Activated CD4-positive, CD25-positive, alpha-beta regulatory T cell treated with anti-CD3 and anti-CD28 coated beads, Interleukin-2, amount 50 U/mL, for 72 hours (primary cell): ENCODE measurements at places on chromosomes 7 and 10.

DNA sequence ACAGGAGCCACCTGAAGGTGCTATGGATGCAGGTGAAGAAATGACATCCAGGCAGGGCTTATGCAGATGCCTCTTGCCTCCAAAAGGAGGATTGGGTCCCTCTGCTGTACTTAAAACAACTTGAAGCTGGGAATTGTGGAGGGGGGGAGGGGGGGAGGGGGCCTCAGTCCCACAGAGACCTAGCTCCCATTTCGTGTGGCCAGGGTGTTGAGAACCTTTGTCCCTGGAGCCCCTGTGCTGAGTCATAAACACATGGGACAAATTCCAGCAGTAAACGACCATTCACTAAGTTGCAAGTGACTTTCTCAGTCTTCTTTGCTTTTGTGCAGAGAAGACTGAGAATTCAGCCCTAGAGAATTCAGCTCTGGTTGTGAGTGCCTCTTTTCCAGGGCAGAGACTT lies 96.5 kb upstream of the PODXL start:
- DNase-seq: no peak

DNA sequence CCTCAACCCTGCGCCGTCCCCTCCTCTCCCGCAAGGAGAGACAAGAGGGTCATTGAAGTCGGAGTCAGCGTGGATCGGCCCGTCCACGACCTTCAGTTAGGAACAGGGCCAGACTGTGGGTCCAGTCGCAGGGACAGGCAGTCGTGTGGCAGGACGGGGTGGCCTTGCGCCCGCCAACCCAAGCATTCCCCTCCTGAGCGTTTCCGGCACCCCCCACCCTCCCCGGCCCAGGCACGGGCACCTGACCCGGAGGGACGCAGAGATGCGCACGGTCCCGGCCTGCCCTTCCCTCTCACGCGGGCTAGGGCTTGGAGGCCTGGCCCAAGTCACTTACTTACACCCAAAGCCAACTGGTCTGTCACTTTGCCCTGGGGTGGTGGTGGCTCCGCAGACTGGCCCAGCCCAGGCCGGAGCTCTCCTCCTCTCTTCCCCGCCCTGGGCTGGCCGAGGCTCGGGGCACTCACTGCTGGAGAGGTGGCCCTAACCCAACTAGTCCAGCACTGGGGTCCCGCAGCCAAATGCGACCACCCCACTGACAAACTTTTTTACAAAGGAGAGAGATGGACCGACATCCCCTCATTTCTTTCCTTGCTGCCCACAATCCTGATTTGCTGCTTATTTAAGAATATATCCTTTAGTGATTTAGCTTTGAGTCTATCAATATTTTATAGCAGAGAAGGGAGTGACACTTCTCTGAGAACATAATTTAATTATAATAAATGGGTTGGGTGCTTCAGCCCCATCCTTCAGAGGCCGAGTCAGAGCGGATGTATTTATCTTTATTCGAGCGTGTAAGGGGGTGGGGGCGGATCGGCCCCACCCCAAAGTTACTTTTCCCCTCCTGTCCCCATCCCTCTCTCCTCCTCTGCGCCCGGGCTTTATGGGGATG lies 1.2 kb upstream of the UNCX start:
- no peak for DNase-seq

GRCh38 chr10:124998624-124999291 lies 56.8 kb downstream of the ZRANB1 start:
- peak; percentile 18 for DNase-seq

DNA sequence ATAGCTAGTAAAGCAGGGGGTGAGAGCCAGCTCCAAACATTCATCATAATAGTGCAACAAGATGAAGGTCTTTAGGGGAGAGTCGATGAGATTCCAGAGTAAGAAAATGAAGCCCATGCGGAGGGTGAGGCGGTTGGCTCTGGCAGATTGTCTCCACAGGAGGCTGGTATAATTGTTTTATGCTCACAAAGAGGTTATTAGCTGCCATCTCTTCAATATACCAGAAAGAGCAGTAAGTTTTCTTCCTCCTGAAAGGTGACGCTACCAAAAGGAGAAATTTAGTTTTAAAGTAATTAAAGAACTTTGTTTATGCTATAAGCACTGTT lies 59.2 kb upstream of the KCNIP2 start:
- no peak for DNase-seq

- no peak for DNase-seq
These were observed 26.4 kb upstream of the CALN1 start for GRCh38 chr7:72438491-72438890.

DNA sequence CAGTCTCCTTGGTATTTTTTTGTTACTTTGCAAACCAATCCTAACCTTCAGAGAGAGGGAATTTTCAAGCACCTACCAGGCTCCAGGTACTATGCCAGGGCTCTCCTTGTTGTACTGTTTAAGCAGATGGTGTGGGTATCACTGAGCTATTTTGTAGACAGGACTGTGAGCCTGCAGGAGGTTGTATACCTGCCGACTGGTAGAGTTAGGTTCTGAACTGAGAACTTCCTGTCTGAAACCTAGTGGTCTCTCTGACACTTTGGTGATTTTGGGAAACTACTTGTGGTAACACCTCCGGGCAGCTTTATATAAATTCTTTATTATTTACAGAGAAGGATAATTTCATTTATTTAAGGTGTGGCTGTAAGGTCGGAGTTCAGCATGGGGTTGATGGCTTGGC lies 4.6 kb downstream of the ZNF853 start:
- no peak for DNase-seq

- DNase-seq: no peak
These were observed 10.1 kb downstream of the NPC1L1 start for GRCh38 chr7:44530990-44531389.

DNA sequence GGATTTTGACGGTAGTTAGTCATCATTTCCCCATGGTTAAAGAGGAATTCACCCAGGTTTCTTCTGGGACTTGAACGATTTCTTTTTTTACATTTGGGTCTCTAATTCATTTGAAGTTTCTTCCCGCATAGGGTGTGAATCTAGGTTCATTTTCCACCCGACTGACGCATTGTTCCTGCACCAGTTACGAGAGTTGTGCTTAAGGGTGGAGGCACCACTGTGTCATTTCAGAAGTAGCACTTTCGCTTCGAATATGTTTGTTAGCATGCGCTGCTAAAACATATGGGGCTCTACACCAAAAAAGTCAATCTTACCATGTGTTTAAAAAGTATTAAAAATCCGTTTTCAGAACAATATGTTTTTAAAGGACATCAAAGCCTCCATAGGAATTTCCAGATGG lies 140.3 kb downstream of the VIPR2 start:
- no peak for DNase-seq

DNA sequence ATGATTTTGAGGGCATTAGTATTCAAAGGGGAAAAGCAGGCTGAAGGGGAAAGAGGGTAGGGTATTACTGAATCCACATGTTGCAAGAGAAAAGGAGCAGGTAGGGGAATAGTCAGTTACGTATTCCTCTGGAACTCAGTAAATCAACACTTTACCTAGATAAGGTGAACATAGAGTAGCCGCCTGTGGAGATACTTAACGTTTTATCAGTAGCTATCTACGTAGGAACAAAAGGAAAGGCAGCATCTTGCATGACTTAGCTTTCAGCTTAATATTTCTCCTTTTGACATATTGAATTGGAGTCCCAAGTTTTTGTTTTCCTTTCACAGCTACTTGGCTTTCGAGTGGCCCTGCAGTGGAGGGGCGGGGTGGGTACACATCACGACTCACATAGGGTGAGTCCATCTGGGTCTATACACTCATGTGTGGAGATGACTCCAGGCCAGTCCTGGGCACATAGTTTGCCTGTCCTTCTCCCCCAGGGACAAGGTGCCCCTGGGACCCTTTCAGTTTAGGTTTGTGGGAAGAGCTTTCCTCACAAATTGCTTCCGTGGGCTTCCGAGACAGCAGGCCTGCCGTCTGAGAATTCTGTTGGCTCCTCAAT lies 48.1 kb downstream of the CCNY start:
- DNase-seq: no peak

DNA sequence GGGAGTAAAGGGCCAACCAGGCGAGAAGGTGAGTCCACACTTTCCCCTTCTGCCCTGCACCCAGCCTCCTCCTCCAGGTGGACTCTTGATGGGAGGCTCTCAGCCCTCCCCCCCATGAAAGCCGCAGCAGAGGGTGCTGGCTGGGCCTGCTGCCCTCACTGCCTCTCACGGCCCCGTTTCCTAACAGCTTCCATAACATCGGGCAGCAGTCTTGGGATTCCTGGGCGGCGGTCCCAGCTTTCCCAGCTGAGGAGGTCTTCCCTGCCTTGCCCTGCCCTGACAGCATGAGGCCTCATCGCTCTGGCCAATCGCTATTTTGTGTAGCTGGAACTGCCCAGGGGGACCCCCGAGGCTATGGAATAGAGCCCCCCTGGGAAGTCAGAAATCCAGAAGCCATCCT lies 76.3 kb downstream of the COL13A1 start:
- DNase-seq: no peak

DNA sequence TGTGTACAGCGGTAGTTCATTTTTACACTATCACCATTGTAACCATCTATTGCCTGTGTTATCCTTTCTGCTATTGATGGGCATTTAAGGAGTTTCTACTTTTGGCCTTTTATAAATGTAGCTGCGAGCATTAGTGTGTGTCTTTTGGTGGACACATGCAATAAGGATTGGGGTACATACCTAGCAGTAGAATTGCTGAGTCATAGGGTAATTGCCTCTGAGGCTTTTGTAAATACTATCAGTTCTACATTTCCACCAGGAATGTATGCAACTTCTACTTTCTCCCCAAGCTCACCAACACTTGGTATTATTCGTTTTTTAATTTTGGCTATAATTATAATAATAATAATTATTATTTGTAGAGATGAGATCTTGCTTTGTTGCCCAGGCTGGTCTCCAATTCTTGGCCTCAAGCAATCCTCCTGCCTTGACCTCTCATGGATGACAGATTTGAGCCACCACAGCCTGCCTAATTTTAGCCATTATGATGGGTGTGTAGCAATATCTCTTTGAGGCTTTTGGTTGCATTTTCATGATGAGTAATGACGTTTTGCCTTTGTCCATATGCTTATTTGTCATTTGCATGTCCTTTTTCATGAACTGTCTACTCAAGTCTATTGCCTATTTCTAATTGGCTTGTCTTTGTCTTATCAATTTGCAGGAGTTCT lies 277.0 kb downstream of the ACTR3B start:
- no peak for DNase-seq

- no peak for DNase-seq
These were observed 33.5 kb downstream of the HTRA1 start for GRCh38 chr10:122494833-122495232.

- DNase-seq: no peak
These were observed 580.1 kb upstream of the AUTS2 start for GRCh38 chr7:69018200-69018599.

- no peak for DNase-seq
These were observed 273.8 kb downstream of the AUTS2 start for GRCh38 chr7:69871886-69872569.

DNA sequence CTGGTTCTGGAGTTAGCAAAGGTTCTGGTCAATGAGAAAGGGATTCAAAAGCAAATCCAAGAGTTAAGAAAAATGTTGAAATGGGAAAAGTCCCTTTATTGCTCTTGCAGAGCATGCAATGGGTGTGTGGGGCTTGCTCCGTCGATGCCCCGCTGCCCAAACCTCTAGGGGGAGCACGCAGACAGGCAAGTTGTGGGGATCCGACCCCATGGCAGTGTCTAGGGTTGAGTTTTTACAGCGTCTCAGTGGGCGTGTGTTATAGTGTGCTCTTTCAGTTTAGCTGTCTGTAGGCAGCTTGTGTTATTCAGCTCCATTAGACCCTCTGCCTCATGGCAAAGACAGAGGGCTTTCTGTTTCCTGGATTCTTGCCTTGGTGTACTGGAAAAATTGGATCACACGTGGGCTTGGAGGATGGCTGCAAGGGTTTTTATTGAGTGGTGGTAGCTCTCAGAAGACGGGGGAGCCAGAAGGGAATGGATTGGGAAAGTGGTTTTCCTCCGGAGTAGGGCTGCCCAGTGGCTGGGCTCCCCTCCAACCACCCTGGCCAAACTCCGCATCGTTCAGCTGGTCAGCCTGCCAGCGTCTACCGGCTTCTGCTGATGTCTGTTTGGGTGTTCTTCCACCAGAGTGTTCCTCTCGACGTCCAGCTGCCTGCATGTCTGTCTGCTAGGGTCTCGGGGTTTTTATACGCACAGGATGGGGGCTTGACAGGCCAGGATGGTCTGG lies 102.3 kb upstream of the PLXDC2 start:
- no peak for DNase-seq

GRCh38 chr10:4590807-4591206 lies 235.2 kb upstream of the AKR1E2 start:
- no peak for DNase-seq

DNA sequence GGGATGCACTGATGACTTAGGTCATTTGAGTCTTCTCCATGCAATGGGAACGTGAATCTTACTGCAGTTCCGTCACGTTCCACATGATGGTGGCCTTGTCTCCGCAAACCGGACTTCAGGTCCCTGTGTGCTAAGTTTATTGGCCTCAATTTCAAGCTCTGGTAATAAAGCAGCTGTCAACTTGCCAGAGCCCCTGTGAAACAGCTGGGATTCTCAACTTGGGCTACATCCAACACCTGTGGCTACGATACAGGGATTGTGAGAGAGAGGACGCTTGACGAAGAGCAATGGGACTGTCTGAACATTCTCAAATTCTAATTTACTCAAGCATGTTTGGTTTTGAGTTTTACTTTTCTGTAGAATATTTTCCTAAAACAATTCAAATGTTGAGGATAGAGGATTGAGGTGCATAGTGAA lies 174.2 kb downstream of the PTN start:
- DNase-seq: no peak

DNA sequence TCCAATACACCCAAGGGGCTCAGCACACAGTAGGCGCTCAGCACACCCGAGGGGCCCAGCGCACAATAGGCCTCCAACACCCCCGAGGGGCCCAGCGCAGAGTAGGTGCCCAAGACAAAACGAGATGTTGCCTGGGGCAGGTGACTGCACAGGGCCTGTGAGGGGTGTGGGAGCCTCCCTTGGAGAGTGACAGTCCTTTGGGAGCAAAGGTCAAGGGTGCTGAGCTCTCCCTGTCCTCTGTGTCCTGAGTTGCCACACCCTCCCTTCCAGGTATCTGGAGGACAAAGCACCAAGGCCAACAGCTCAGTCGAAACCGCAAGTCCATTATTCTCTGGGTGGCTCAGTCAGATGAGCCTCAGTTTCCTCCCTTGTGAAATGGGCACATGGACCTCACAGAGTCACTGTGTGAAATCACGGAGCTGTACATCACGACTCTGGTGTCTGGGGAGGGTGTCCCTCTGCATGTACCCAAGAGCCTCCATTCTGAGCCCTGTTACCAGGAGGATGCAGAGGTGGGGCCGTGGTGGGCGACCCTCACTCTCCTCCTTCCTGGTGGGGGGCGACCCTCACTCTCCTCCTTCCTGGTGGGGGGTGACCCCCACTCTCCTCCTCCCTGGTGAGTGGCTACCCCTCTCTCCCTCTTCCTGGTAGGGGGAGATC lies 81.3 kb downstream of the FOXL3 start:
- DNase-seq: no peak

DNA sequence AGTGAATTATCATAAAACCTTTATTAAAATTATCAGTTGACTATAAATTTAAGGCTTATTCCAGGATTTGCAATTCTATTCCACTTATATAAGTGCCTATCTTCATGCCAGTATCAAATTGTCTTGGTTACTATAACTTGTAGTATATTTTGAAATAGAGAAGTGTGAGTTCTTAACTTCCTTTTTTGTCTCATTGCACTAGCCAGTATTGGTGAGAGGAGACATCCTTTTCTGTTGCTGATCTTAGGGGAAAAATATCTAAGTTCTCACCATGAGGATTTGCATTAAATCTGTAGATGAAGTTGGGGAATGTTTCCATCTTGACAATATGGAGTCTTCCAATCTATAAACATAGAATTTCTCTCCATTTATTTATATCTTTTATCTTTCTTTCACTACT lies 104.2 kb upstream of the MKI67 start:
- DNase-seq: no peak

- no peak for DNase-seq
These were observed 4.9 kb upstream of the SCD start for GRCh38 chr10:100341953-100342626.

GRCh38 chr7:69823151-69823744 lies 225.0 kb downstream of the AUTS2 start:
- no peak for DNase-seq
